ENCODE measurements at places on chromosomes 4 and X.

DNA sequence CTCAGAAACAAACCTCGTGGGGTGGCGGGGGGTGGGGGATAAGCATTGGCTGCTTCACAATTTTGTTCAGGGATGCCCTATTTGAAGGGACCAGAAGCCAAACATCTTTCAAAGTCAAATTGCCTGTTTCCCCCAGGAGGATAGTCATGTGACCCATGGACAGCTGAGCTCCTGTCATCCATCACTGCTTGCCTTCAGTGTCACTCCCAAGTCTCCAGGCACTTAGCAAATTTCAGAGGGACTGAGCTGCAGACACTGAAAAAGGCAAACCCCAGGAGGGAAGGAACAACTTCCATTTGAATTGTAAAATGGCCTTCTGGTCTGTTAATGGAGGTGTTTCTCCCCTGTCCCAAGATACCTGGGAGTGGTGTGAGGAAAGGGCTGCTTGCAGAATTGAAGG, 73.4 kb downstream of the FRMPD3 start:
- DNase-seq = no peak

GRCh38 chrX:48958635-48959094, 1.3 kb upstream of the OTUD5 start:
- no peak for DNase-seq

DNA sequence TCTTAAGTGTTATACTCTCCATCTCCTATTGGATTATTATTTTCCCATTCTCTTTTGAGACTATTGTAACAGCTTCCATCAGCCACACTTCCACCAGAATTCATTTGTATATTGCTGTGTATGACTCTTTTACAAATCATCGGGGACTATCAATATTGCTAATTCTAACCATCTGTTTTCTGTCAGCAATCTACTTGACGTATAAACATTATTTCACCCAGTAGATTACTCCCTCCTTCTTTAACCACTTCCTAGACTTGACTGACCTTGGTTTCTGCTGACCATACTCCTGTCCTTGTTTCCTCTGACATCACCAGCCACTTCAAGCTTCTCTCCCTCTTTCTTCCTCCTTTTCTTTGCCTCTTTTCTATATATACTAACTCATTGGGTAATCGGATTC, 402.9 kb downstream of the PCDH18 start:
- DNase-seq = no peak

- no peak for DNase-seq
Observed at GRCh38 chrX:110985470-110985869, 110.5 kb upstream of the PAK3 start.

GRCh38 chrX:48938721-48939425, 18.5 kb downstream of the OTUD5 start:
- no peak for DNase-seq

GRCh38 chr4:185201977-185202962, 1.5 kb downstream of the CFAP97 start:
- DNase-seq = no peak

DNA sequence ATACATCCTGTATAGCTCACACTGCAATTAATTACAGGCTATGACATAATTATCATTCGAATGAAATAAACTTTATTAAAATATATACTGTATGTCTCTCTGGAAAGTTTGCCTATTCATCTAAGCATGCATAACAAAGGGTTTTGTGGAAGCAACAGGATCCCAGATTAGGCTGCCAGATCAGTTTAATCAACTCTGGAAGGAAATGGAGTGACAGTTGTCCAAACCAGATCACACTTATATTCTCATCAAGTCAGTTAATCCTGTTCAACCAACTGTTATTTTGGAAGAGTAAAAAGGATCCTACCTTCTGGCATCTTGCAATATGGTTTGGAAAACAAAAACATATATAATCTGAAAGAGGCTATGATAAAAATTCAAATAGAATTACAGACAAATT, 312.2 kb downstream of the FAT4 start:
- DNase-seq = no peak

GRCh38 chrX:134688839-134689238, 30.6 kb upstream of the PLAC1 start:
- DNase-seq = no peak

DNA sequence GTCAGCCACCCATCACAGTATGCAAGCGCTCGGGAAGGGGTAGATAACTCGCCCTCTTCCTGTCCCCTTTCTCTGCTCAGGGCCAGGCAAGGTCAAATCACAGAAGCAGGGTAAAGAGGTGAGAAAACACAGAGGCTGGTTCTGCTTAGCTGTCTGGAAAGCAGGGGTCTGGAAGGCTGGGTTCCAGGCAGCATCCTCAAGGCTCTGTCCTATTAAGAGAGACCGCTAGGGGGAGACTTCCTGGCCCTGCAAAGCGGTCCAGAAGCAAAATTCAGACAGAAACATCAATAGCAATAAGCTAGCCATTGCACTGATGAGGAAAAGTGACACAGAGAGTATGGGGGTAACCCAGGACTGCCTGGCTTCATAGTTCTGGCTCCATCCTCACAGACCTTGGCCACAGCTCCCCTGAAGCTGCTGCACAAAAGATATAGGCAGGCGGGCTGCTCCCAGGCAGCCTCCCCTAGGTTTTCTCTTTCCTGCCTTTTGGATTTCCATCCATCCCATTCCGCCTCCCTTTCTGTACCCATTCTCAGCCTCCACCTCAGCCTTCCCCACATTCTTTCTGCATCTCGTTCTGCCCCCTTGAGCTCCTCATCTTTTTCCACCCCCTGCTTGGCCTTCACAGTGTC, 308.5 kb downstream of the EVC2 start:
- DNase-seq = peak; percentile 5

DNA sequence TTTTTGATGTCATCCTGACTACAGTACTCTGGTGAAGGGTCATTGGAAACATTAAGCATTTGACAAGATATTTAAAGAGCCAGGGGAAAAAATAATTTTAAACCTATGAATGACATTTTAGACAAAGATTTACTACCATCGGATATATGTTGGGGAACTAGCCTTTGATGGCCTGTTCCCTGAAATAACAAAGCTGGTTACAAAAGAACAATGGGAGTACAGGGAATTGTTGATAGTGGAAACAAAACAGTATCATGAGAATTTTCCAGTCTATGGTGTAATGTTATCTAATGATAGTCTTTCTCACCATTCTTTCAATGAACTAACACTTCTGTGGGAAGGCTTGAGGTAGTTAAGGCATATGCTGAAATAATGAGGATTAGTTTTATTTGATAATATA, 125.9 kb upstream of the KLHL4 start:
- DNase-seq = no peak

DNA sequence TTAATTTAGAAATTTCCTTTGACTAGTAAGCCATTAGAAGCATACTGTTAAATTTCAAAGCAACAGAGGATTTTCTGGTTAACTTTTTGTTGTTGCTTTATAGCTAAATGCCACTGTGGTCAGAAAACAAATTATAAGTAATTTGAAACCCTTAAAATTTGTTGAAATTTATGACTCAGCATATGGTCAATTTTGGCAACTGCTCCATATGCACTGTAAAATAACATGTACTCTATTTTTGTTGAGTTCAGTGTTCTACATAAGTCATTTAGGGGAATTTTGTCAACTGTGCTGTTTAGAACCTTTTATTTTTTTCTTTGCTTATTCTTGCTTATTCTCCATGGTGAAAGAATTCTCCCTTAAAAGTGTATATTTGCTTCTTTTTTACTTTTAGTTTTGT, 28.6 kb downstream of the SCLT1 start:
- DNase-seq = no peak

DNA sequence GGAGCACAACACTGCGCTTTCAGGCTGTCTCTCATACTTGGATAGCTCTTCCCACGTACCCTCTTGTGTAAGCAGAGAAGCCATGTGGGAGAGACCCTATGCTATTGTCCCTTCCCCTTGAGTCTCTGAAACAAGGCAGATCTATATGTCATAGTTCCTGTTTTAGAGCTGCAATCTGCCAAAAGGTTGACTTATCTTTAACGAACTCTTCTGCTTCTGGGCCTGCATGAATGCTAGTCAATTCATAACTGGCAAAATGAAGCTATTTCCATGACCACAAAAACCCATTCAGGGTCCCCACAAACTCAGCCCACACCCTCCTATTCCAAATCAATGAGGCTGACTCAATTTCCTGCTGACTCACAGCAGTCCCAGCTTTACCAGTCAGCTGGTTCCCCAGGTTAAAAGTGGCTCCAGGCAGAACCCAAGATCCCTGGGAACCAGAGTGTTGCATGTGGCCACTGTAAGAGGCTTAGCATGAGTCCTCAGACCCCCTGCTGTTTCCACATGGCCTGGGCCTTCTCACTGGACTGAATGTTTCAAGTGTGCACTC, 25.3 kb upstream of the SOD3 start:
- no peak for DNase-seq

DNA sequence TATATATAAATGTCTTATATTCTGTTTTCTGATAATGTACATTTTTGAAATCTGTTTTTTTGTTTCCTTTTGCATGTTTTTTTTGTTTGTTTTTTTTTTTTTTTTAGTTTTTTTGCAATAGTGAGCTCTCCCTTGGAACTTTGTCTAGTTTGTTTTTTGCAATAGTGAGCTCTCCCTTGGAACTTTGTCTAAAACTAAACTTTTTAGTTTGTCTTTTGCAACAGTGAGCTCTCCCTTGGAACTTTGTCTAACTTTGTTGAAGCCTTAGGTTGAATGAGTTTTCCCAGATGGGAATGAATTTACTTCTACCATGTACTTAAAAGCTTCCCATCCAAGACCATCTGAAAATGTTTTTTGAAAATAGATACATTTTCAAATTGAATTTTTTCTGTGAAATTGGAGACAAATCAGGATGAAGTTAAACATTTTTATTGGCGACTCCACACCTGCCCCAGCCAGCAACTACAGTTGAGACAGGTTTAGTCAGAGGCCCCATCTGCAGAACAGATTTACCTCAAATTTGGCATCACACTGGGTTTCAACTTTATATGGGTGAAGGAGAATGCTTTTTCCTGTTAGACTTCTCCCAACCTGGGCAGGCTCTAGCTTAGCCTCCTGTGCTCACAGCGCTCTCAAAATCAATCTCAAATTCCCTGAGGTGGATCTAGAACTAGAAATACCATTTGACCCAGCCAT, 16.0 kb downstream of the SLC9B2 start:
- DNase-seq = no peak

- no peak for DNase-seq
Observed at GRCh38 chr4:7944599-7945220, 5.0 kb upstream of the AFAP1 start.

GRCh38 chrX:129992181-129992580, 9.7 kb downstream of the BCORL1 start:
- no peak for DNase-seq

DNA sequence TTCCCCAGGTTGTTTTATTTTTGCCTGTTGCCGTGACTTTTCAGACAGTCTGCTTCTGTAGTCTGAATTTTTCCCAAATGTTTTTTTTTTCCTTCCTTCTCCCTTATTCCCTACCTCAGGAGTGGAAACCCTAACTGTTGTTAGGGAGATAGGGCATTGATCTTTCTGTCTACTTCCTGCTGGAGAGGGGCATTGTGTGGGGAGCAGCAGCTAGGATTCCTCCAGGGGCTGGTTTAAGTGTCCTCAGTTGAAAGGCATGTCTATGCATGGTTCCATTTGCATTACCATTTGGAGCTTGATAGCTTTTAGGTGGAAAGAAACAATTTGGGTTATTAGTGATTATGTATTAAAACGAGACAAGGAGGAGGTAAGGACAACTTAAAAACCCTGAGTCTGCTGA, 383.9 kb downstream of the DCAF12L2 start:
- no peak for DNase-seq
